ENCODE measurements at places on chromosomes 11 and 22.

- DNase-seq, result no peak
Measured at GRCh38 chr22:22103078-22103875, 120.7 kb upstream of the TOP3B start.

- DNase-seq, result no peak
Measured at GRCh38 chr11:107713009-107713408, 1.2 kb upstream of the SLN start.

GRCh38 chr11:128776069-128776423 is 82.2 kb downstream of the FLI1 start:
- no peak for DNase-seq

DNA sequence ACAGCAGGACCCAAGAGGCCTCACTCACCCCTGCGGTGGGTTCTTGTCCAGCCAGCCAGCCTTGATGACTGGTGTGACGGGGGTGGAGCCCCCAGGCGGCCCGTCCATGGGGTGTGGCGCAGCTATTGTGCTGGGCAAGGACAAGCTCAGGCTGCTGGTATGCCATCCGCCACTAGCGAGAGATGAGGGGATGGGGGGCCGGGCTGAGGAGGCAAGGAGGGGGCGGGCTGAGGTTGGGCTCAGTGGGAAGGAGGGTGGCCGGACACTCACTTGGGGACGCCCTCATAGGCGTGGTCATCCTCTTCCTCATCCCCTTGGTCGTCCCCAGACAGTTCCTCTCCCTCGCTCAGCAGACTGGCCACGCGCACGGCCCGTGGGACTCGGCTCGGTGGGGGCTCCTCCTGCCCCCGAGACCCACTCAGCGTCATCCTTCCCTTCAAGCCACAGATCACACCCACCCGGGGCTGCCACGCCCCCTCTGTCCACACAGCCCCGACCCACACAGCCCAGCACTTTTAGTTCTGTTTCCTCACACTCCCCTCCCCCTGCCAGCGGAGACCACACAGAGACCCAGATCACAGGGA is 38.0 kb upstream of the PDE2A start:
- DNase-seq, result no peak

All from BJ (cell line).